ENCODE measurements at places on chromosomes 1 and 21.

DNA sequence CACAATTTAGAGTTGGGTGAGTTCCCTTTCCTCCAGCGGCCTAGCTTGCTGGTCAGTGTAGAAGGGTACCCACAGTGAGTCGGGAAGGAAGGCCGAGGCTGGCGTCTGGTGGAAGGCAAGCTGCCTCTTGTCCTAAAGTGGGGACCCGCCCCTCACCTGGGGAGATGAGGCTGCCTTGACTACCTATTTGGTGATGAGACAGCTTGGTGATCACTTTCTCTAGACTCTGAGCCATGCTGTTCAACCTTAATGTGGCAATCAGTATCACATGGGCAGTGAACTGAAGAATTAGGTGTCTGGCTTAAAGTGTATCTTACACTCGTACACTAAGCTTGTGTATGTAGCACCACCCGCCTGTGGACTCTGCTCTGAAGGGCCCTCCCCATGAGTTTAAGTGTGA, 100.7 kb downstream of the COLGALT2 start:
- DNase-seq = no peak

- DNase-seq = no peak
Measured at GRCh38 chr1:94641990-94642389, 100.4 kb upstream of the F3 start.

DNA sequence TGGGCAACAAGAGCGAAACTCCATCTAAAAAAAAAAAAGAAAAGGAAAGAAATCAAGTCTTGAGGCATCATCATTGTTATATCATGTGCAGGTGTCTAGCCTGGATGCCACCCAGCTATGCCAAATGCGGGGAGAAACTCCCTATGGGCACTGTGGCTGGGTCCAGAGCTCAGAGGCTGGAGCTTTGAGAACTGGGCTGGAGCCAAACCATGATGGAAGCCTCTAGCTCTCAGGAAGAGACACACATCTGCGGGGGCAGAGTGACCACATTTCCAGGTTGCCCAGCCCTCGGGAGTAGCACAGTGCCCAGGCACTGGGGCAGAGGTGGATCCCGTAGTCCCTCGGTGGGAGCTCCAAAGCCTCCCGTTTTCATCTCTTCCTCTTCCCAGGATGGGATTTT, 58.9 kb downstream of the COL18A1 start:
- DNase-seq = no peak

DNA sequence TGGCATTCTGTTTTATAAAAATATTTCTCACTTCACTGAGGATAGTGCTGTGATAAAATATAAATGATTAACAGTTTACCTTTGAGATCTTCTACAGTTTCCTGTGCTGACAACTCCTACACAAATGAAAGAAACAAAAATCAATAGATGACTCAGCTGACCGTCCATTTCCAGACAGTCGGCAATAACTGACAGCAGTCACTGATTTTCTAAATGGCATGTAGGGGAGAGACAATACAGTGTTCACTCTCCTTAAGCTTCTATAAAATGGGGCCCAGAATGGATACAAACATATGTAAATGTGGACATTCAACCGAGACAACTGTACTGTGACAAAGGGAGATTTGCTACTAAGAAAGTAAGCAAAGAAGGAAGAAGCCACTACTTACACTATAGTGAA, 34.3 kb downstream of the PCNX2 start:
- peak; percentile 14 for DNase-seq

DNA sequence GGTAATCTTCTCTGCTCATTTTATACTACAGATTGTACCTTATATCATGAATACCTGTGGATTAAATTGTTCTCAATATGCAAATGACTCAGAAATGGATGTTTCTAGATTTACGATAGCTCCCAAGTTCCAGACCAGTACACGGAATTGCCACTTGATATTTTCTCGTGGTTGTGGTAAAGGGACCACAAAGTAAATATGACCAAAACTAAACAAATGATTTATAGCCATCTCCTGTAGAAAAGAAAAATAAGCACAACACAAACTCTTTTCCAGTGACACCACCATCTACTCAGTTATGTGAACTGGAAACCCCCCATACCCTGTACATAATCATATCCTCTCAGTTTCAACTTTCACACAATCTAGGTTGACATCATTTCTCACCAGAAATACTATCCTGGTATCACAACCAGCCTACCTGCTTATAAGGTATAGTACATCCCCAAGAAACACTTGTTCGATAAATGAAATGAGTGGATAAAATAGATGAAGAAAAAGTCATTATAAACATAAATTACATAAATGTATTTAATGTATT, 172.3 kb downstream of the ADGRL4 start:
- no peak for DNase-seq

GRCh38 chr1:100038660-100039287, 69.0 kb downstream of the SLC35A3 start:
- no peak for DNase-seq

DNA sequence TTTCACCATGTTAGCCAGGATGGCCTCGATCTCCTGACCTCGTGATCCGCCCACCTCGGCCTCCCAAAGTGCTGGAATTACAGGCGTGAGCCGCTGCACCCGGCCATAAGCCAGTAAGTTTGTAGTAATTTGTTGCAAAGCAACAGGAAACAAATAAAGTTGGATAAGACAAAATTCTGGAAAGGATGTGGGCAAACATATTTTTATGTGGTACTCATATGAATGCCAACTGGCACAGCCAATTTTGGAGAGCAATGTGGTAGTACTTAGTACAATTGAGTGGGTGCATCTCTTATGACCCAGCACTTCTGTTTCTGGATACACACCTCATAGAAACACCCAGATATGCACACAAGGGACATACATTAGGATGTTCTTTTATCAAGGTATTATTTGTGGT, 8.4 kb upstream of the IL12RB2 start:
- DNase-seq = no peak

DNA sequence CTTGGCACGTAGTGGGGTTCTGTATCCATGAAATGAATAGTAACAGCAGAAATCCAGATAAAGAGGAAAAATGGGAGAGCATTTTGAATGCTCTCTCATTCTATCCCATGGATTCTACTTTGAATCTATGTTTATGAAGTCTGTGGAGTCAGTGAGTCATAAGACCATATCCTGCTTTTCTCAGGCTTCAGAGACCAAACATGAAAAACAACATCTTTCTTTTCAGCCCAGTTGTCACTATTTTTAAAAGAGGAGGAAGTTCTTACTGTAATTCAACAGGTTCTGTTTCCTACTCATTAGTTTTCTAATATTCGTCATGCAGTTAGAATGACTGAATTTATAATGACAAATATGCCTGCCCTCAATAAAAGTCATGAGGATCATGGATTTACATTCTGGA, 39.4 kb upstream of the CD55 start:
- DNase-seq = no peak

GRCh38 chr1:4718071-4718470, 63.7 kb downstream of the AJAP1 start:
- no peak for DNase-seq

DNA sequence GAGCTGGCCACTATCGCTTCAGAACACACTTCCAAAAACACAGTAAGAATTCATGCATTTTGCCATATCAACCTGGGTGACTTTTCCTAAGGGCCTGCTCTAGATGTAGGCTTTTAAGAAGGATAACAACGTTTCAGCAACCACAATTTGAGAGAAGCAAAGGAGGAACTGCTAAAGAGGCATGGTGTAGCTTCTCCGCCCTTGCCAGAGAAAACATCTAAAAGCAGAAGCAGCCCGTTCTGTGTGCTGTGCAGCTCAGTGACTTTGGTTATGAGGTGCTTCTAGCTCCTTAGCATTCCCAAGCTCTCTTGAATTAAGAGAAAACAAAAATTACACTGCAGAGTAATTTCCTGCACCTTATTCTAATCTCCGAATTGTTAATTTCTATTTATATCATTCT, 2.7 kb downstream of the PER3 start:
- DNase-seq = no peak

- no peak for DNase-seq
Measured at GRCh38 chr1:184836141-184836540, 81.5 kb upstream of the EDEM3 start.

GRCh38 chr1:35592991-35593769, 20.1 kb downstream of the TFAP2E start:
- DNase-seq = no peak

- no peak for DNase-seq
Measured at GRCh38 chr1:61967750-61968149, 225.5 kb downstream of the PATJ start.

DNA sequence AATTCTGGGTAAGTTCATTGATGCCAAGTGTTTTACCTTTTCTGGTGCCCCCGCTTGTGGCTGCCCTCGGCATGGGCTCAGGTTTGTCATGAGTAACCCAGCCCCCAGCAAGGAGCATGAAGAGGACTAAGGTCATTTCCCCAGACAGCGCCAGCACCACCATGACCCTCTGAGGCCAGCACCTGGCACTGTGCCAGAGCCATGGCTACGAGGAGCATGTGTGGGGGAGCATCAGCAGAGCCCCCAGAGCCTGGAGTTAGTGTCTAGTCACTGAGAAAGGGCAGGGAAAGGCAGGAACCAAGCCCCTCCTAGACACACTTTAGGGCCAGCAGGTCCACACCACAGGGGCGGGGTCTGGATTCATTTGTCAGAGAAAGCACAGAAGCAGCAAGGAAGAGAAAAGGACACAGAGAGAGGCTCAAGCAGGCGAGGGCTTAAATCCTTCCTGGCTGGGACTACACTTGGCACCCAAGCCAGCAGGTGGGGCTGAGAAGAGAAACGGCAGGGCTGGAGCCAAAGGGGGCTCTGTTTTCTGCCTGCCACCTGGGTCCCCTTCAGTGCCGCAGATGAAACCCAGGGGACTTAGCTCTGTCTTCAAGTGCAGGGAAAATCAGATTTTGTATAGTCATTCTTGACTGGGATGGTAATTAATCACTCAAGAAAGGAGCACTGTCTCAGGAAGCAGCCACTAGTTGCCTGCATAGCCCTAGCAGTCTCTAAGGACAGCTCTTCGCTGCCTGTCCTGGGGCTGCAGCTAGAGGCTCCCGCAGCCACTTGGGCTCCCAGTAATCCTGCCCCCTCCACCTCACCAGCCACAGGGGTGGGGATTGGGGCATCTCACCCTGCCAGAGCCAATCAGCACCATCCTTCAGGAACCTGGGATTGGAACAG, 79.6 kb upstream of the ZC3H12A start:
- DNase-seq = no peak

DNA sequence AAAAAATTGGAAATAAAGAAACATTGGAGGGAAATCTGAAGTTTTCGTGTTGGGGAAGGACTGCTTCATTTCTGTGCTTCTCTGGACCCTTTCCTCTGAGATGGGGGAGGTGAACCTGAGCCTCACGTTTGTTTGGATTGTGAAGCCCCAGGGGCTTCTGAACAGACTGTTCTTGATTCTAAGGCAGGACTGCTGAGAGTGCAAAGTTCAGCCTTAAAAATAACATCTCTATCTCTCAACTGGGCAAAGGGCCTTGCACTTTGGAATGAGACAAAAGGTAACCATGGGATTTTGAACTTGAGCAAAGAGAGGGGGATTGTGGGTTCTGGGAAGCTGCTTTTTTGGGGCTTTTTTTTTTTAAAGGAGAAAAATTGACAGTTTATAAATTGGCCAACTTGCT, 45.0 kb downstream of the GPR88 start:
- no peak for DNase-seq

- no peak for DNase-seq
Measured at GRCh38 chr1:214029796-214030195, 42.0 kb downstream of the PROX1 start.

GRCh38 chr21:43781846-43782245, 5.7 kb upstream of the CSTB start:
- no peak for DNase-seq

DNA sequence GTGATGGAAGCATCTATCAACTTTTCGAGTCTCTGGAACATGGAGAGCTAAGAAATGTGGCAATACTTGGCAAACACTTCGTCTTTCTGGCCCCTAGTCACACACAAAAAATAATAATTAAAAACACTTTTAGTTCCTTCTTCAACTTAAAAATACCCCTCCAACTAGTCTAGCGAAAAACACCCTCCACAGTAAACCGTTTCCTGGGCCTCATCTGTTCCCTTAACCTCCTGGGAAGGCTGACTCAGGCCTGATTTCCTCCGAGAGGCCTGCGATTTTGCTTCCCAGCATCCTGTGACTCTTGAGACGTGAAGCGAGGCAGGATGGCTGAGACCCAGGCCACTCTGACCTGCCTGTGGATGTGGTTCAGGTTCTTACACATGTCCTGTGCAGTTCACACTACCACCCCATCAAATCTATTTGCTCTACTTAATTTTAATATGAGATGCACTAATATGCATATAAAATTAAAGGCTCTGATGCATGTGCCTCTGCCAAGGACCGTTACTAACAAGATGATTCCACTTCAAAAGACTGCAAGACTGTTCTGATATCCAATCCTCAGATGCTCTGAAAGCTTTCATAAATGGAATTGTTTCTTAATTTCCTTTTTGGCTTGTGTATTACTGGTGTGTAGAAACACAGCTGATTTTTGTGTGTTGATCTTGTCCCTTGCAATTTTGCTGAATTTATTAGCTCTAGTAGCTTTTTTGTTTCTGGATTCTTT, 3.5 kb downstream of the NAV1 start:
- DNase-seq = no peak

- DNase-seq = no peak
Measured at GRCh38 chr21:38811257-38811656, 5.5 kb downstream of the ETS2 start.

DNA sequence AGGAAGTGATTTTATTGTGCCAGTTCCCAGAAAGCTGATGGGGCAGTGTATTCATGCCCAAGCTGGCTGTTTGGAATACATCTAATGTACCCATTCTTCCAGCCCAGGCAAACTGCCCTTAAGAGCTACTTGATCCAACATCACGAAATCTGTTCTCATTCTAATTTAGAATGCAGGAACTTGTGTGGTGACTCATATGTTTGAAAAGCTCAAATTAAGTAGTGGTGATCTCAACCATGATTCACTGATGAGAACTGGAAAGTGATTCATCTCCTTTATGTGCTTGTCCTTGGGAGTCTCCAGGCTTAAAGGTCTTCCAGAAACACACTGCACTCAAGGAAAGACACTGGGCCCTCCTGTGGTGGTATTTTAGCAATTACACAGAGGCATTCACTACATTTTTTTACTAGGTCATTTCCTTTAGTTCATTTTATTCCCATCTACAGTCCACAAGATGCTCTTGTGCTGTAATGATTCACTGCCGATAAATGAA, 65.4 kb downstream of the RPE65 start:
- DNase-seq = no peak

DNA sequence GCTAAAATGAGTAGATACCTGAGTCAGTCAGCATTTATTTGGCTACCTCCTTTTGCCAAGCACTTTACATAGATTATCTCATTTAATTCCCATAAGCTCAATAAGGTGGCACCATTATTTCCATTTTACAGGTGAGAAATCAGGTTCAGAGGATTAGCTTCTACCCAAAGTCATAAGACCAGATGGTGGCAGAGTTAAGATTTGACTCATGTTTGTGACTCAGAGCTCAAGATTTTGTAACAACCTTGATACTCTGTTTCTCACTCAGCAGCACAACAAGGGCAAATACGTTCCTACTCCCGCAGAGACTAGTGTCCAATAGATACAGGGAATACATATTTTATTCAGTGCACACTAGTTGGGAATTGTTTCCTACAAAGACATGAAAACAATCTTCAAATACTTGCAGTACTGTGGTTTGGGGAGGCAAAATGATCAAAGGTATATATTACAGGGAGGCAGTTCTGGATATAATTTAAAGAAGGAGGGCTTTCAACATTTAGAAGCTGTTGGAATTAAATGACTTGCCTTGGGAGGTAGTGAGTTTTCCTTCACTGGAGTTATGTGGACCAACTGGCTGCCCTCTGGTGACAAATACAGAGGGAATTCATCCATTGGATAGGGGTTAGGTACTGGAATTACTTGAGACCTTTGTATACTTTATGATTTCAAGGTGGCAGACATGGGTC, 3.6 kb downstream of the LEPR start:
- no peak for DNase-seq

- DNase-seq = no peak
Measured at GRCh38 chr1:15728937-15729657, 7.0 kb upstream of the SLC25A34 start.

Measured in GM18507 (cell line).